Testis (tissue), 5 donors: ENCODE measurements at places on chromosomes 5 and 9. TPM values are rescaled to one million over a fixed set of nuclear protein-coding genes. Genes with fewer than 3 reads are reported as not detected.

AFAP1L1 gene
- total RNA-seq = 12.6 TPM

IL9 gene
- not detected for total RNA-seq

PAXX gene
- 56.6 TPM for total RNA-seq

CFAP77 gene
- 20.9 TPM for total RNA-seq

ALDH1B1 gene
- total RNA-seq = 71.7 TPM

HRH2 gene
- 1.4 TPM for total RNA-seq

PTGES gene
- total RNA-seq = 36.9 TPM

HARS1 gene
- total RNA-seq = 63.9 TPM

RASEF gene
- total RNA-seq = 9.1 TPM

TRAF2 gene
- 23.7 TPM for total RNA-seq

CTSL gene
- 105 TPM for total RNA-seq

IL4 gene
- total RNA-seq = not detected

FAM81B gene
- 65.2 TPM for total RNA-seq

ADAMTS19 gene
- total RNA-seq = 2.6 TPM

FAM169A gene
- 69.2 TPM for total RNA-seq

PCDHGA10 gene
- total RNA-seq = 11.7 TPM

ECM2 gene
- 16.8 TPM for total RNA-seq

CLTB gene
- 107 TPM for total RNA-seq

NRG2 gene
- total RNA-seq = 13.0 TPM

CHSY3 gene
- total RNA-seq = 4.8 TPM

CRHBP gene
- 1.1 TPM for total RNA-seq

SLC9A3 gene
- total RNA-seq = 2.3 TPM

FOXD4 gene
- 1.2 TPM for total RNA-seq

C1QTNF3 gene
- 14.1 TPM for total RNA-seq

EDIL3 gene
- 3.5 TPM for total RNA-seq

SLC6A19 gene
- total RNA-seq = 0.68 TPM

GLRA1 gene
- not detected for total RNA-seq

IFNK gene
- not detected for total RNA-seq

GOLM1 gene
- total RNA-seq = 29.3 TPM

TLX3 gene
- not detected for total RNA-seq

OR2V1 gene
- total RNA-seq = not detected

PTAR1 gene
- 68.8 TPM for total RNA-seq

CMYA5 gene
- total RNA-seq = 27.3 TPM

SIGMAR1 gene
- total RNA-seq = 92.4 TPM

HMMR gene
- 20.9 TPM for total RNA-seq

PCA3 gene
- total RNA-seq = 0.39 TPM

C9 gene
- 0.16 TPM for total RNA-seq

FBXW5 gene
- total RNA-seq = 509 TPM

SPAAR gene
- 69.8 TPM for total RNA-seq

SPINK6 gene
- not detected for total RNA-seq

AMBP gene
- total RNA-seq = 0.47 TPM

DIMT1 gene
- 22.5 TPM for total RNA-seq

PCDHB10 gene
- 4.9 TPM for total RNA-seq

LIX1 gene
- total RNA-seq = not detected

SPIN1 gene
- 119 TPM for total RNA-seq

PCDH1 gene
- 10.6 TPM for total RNA-seq

LRRTM2 gene
- total RNA-seq = 0.19 TPM

NR5A1 gene
- 65.2 TPM for total RNA-seq

C5orf52 gene
- total RNA-seq = 13.9 TPM

GPR107 gene
- 53.4 TPM for total RNA-seq

FUT7 gene
- total RNA-seq = 0.06 TPM

CDC20B gene
- 15.6 TPM for total RNA-seq

NIPBL gene
- total RNA-seq = 80.2 TPM

FBP1 gene
- 3.8 TPM for total RNA-seq

SLC6A7 gene
- total RNA-seq = 0.12 TPM

SLC6A18 gene
- not detected for total RNA-seq

C9orf153 gene
- total RNA-seq = 5.0 TPM

S1PR3 gene
- total RNA-seq = 7.2 TPM

IFNA13 gene
- total RNA-seq = 1.9 TPM

RLN2 gene
- total RNA-seq = 0.74 TPM
